ENCODE measurements at places on chromosomes 3 and 15. TPM values are rescaled to one million over a fixed set of nuclear protein-coding genes. Genes with fewer than 3 reads are reported as not detected.

KCNMB2 gene
- 32.1 TPM for polyA plus RNA-seq

P2RY14 gene
- 0.90 TPM for polyA plus RNA-seq

ARPIN gene
- 30.2 TPM for polyA plus RNA-seq

PLSCR2 gene
- 1.5 TPM for polyA plus RNA-seq

ADGRG7 gene
- polyA plus RNA-seq = 0.10 TPM

C3orf49 gene
- polyA plus RNA-seq = 0.42 TPM

ZNF660 gene
- 8.2 TPM for polyA plus RNA-seq

RCN2 gene
- 256 TPM for polyA plus RNA-seq

USP13 gene
- polyA plus RNA-seq = 13.8 TPM

ZNF80 gene
- polyA plus RNA-seq = not detected

KAT2B gene
- 20.9 TPM for polyA plus RNA-seq

RASA2 gene
- polyA plus RNA-seq = 27.8 TPM

TICRR gene
- polyA plus RNA-seq = 9.4 TPM

GABPB1 gene
- polyA plus RNA-seq = 30.2 TPM

MESP1 gene
- polyA plus RNA-seq = 1.4 TPM

ALDH1A3 gene
- 3.2 TPM for polyA plus RNA-seq

ATP10A gene
- 3.5 TPM for polyA plus RNA-seq

OR4F6 gene
- polyA plus RNA-seq = not detected

THPO gene
- polyA plus RNA-seq = 3.1 TPM

EPHA6 gene
- 0.96 TPM for polyA plus RNA-seq

CFAP91 gene
- polyA plus RNA-seq = 18.4 TPM

CSPG4 gene
- 8.4 TPM for polyA plus RNA-seq

MRAS gene
- polyA plus RNA-seq = 31.4 TPM

SLC30A4 gene
- polyA plus RNA-seq = 8.8 TPM

GOLGA6L7 gene
- polyA plus RNA-seq = 0.47 TPM

MCF2L2 gene
- polyA plus RNA-seq = 0.97 TPM

UTS2B gene
- polyA plus RNA-seq = 1.1 TPM

RARB gene
- polyA plus RNA-seq = 62.3 TPM

PPM1L gene
- polyA plus RNA-seq = 9.2 TPM

CSTA gene
- polyA plus RNA-seq = 0.62 TPM

MYLK gene
- 162 TPM for polyA plus RNA-seq

CADM2 gene
- 0.53 TPM for polyA plus RNA-seq

ZPLD1 gene
- 0.85 TPM for polyA plus RNA-seq

CYP1A2 gene
- 0.24 TPM for polyA plus RNA-seq

All from right renal pelvis (tissue), 4 donors.